H4 (cell line): ENCODE measurements at places on chromosomes 2 and 18. TPM values are rescaled to one million over a fixed set of nuclear protein-coding genes. Genes with fewer than 3 reads are reported as not detected.

STARD6 gene
- not detected in 2 replicates for total RNA-seq

TRIB2 gene
- 31.4 and 34.8 TPM in 2 replicates for total RNA-seq

ALPG gene
- total RNA-seq, result not detected in 2 replicates

- DNase-seq, result no peak
Measured at GRCh38 chr2:214484239-214484638, 73.4 kb downstream of the VWC2L start.

GRCh38 chr18:32152705-32153448, 37.0 kb upstream of the MEP1B start:
- DNase-seq, result no peak
